ENCODE measurements at places on chromosomes 7 and 10.

GRCh38 chr7:495326-495725 lies 24.3 kb downstream of the PDGFA start:
- no peak for DNase-seq

- DNase-seq, result no peak
These were observed 545.3 kb downstream of the PTPRN2 start for GRCh38 chr7:158042156-158042880.

DNA sequence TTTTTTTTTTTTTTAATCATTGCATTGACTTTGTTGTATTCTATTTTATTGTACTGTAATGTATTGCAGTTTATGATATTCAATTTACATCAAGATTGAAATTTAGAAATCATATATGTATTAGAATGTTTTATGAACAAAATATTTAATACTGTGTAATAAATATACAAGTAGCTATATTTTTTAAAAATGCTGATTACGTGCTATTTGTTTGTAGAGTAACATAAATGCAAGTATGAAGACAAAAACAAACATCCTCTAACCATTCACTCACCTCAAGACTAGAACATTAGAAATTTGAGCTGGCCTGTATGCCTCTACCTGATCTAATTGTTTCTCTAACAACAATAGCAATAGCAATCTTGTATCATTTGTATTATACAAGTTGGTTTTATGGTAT lies 290.3 kb downstream of the GATA3 start:
- DNase-seq, result no peak

- peak; percentile 54 for DNase-seq
These were observed 14.0 kb downstream of the NEURL1 start for GRCh38 chr10:103507235-103508191.

DNA sequence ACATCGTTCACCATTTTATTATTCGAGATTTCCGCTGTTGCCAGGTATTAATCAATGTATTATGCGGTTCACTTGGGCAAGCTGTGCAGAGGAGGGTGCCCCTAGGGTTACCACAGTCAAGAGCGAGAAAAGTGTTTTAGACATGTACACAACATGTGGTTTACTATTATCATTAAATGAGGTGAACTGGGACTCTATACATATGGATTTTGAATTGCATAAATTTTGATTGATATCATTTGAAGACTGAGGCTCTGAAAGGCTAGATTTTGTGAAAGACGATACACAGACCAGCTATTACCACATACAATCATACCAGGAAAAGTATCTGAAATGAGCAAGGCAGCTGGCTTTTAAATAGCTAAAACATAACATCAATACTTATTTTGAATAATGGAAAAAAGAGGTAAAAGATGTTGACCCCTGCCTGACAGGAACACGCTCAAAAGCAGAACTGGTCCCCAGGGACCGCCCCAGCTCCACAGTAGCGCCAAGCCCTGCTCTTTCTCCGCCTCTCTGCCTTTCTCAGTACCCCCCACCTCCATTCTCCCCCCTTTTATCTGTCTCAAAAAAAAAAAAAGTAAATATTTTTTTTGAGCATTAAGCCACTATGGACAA lies 413.4 kb upstream of the MKI67 start:
- DNase-seq, result no peak

GRCh38 chr7:77222819-77223218 lies 23.2 kb upstream of the FGL2 start:
- no peak for DNase-seq

- no peak for DNase-seq
These were observed 32.3 kb downstream of the RBM17 start for GRCh38 chr10:6121146-6121545.

GRCh38 chr10:31171402-31172083 lies 139.9 kb upstream of the ZNF438 start:
- no peak for DNase-seq

GRCh38 chr10:91800182-91800581 lies 2.0 kb downstream of the TNKS2 start:
- DNase-seq, result no peak

- no peak for DNase-seq
These were observed 43.3 kb downstream of the FRMPD2 start for GRCh38 chr10:48231178-48231577.

- no peak for DNase-seq
These were observed 276.9 kb downstream of the CSTF2T start for GRCh38 chr10:51422311-51423120.

DNA sequence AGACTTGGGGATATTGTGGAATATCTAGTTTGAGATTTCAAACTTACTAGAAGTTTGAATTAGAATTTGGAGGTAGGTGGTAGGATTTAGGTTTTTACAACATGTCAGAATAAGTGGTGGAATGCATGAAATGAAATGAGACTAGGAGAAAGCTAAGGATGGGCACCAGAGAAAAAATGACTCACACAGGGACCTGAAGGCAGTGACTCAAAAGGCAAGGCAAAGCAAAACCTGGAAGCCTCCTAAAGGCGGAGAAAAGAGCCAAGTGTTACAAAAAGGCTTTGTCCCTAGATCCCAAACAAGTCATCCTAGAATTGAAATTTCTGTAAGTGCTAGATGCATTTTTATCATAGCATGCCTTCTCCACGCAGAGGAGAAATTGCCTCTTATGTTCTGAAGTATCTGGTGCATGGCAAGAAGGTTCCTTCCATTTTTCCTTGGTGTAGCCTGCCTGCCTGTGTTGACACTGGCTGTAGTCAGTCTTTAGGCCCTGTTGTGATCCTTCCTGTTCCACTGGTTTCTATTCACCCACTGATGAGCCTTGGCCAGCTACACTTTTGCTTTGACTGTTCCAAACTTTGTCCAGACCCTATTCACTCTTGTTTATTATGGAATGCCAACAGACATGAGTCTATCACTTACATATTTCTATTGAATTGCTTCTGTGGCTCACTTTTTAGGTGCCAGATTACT lies 109.3 kb downstream of the ETV1 start:
- DNase-seq, result no peak

GRCh38 chr7:155587486-155587885 lies 41.1 kb upstream of the CNPY1 start:
- no peak for DNase-seq

DNA sequence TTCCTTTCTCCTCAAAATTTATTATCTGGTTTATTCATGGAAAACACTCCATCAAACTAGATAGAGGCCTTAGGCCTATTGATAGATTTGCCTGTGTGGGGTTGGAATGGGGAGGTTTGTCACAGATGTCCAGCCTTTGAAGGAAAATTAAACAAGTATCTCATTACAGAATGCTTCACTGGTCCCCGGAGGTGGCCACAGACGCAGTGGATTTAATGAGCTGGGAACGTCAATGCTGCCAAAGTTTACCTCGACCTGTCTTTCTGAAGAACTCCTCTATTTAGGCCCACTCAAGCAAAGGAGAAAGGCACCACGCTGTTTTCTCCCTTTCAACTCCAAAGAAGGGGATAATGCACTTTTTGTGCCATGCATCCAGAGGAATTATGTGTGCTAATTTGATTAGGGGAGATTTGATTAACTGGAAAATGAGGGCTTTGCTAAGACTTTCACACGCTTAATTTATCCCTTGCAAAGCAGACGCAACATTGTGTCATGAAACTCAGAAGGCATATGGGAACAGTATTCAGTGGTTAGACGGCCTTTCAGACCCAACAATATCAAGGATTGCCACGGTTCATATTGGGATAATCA lies 558.8 kb upstream of the GALNT17 start:
- DNase-seq, result no peak

GRCh38 chr7:142459551-142459963 lies 201.7 kb upstream of the PRSS58 start:
- DNase-seq, result no peak

GRCh38 chr10:132468216-132468615 lies 69.4 kb upstream of the INPP5A start:
- DNase-seq, result no peak

- DNase-seq, result no peak
These were observed 218.5 kb upstream of the TMEM196 start for GRCh38 chr7:19991936-19992335.

- no peak for DNase-seq
These were observed 201.9 kb upstream of the AGK start for GRCh38 chr7:141349338-141349737.

DNA sequence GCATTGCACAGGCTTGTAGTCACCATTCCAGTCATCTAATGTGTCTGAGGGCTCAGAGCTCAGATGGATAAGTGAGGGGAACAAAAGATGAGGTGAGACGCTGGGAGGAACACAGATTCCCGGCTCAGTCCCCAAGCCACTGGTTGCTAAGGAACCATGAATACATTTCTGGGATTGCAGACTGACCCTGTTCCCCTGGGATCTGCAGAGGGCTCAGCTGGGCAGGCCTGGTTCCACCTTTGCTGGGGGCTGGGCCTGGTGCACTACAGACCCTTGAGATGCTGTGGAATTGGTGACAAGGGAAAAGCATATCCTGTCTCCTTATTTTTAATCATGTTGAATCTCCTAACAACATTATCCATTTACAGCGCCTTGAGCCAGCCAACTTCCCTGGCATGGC lies 19.2 kb downstream of the ELFN1 start:
- DNase-seq, result no peak

Data from NCI-H1436 treated with DMSO at 0.1 percent for 48 hours (cell line).